ENCODE measurements at places on chromosomes 4 and X.

DNA sequence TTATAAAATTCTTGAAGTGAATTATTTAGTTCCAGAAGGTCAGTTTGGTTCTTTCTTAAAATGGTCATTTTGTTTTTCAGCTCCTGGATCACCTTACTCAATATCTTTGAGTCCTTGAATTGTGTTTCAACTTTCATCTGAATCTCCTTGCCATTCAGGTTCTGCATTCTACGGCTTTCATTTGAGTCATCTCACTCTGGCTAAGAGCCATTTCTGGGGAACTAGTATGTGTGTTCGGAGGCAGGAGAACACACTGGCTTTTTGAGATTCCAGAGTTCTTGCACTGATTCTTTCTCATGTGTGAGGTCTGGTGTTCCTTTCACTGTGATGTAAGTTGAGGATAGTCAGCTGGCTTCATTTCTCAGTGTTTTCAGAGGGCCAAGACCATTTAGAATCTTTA lies 708.4 kb upstream of the FRG1 start:
- no peak for DNase-seq

- DNase-seq: no peak
These were observed 32.2 kb upstream of the FAT1 start for GRCh38 chr4:186755550-186756519.

DNA sequence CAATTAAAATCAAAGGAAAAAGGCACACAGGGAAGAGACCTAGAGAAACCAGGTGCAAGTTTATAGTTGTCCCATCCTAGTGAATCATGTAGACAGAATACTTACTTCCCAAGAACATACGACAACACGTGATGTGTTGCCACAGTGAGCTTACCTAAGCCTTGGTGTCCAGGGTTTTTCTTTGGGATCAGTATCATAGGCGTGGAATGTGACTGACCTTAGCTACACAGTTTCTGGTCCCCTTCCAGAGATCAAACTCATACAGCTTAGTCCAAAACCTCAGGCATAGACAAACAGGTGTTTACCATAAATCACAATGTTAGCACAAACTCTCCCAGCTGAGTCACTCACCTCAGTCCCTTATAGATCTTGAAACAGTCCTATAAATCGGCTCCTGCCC lies 17.7 kb downstream of the SLC25A31 start:
- DNase-seq: no peak

GRCh38 chr4:16045687-16046086 lies 38.1 kb downstream of the PROM1 start:
- DNase-seq: no peak

- no peak for DNase-seq
These were observed 9.9 kb downstream of the ZNF157 start for GRCh38 chrX:47380268-47380667.

DNA sequence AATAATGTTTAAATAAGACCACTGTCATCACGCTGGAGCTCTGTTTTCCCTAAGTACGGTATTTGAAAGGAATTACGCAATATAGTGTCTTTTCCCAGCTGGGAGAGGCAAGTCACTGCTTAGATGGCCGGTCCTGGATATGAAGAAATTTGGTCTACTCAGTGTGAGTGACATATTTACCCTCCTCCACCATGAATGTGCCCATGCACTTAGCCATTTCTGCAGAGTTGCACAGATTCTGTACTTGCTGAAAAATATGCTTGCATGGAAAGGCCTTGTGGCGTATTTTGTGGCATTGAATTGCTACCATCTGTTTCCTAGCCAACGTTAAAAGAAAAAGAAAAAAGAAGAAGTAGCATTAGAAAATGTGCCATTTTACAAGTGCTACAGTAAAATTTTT lies 73.1 kb downstream of the ADGRL3 start:
- no peak for DNase-seq

GRCh38 chrX:154967603-154968002 lies 54.9 kb downstream of the F8 start:
- no peak for DNase-seq

DNA sequence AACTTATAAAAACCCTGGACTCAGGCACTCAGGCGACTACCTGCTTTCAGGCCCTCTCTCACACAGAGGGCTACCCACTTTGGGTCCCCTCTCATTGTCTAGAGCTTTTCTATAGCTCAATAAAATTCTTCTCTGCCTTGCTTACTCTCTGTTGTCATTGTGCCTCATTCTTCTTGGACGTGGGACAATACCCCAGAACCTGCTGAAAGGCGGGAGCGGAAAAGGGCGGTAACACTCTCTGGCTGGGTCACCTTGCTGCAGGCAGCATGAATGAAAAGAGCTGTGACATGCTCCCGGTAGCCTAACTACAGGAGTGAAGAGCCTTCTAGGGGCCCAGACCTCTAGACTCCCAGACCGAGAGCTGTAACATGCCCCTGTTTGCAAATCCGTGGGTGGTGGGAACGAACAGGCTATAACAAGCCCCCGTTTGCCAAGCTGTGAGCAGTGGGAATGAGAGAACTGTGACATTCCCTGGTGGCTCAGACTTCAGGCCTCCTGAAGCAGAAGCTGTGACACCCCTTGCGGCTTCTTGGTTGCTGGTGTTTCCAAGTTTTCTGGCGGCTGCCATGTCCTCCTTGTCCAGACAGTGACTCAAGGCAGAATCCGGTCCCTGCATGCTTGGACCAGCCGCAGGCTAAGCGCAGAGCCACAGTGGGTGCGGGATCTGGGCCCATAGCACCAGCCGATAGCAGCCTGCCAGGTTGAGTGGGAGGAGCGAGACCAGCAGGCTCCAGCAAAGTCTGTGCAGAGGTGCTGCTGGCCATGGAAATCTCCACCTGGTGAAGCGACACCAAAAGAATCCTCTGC lies 684.6 kb downstream of the ARAP2 start:
- no peak for DNase-seq

DNA sequence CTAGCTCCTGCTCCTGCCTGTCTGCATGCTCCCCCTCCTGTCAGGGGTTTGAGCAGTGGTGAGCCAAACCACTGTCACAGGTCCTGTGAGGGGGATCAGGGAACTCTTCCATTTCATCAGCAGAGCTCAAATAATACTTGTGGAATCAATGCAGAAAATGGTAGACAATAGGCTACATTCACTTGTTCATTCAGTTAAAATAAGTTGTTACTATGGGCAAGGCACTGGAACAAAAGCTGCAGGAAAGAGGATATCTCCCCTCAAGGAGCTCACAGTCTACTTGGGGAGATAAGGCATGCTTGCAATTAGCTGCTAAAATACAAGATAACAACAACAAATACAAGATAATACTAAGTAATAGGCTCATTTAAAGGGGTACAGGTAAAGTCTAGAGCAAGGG lies 117.1 kb downstream of the GPC3 start:
- DNase-seq: no peak

- peak; percentile 61 for DNase-seq
These were observed 25.0 kb downstream of the TACC3 start for GRCh38 chr4:1746265-1746691.

DNA sequence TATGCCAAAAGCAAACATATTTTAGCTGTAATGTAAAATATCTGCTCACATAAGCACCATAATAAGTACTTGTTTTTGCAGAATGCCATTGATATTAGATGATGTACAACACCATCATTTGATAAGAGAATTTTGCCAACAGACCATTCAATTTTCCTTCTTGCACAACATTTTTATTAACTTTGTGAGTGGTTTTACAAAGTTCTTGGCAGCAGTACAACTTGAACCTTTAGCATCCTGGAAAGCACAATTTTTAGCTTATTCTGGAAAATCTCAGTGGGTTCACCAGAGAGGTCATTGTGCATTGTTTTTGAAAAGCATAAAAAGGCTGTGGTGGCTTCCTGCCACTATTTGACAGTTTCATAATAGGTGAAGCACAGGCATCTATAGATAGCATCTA lies 26.4 kb upstream of the REPS2 start:
- DNase-seq: no peak

- DNase-seq: no peak
These were observed 36.8 kb upstream of the VBP1 start for GRCh38 chrX:155179346-155179997.

- DNase-seq: no peak
These were observed 15.3 kb downstream of the CCNG2 start for GRCh38 chr4:77172336-77172735.

- DNase-seq: no peak
These were observed 31.9 kb downstream of the ANAPC10 start for GRCh38 chr4:145066063-145066501.

DNA sequence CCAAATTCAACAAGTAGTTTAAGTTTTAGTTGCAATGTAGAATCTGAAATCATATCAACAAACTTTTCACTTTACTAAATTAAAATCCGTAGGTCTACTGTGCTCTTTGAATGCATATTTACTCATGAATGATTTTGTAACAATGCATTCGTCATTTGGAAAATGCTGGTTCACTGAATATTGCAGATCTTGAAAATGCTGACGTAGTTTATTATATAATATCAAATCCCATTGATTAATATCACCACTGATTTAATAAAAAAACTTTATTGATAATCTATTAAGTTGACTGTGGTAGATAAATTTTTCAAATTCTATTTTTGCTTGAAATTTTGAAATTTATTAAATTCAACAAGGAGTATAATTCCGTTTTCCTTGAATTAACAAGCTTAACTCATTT lies 540.0 kb downstream of the GRID2 start:
- DNase-seq: no peak

- DNase-seq: peak; percentile 60
These were observed 837 bp downstream of the NAT8L start for GRCh38 chr4:2059726-2060602.

GRCh38 chr4:43855283-43855682 lies 593.3 kb downstream of the KCTD8 start:
- DNase-seq: no peak

DNA sequence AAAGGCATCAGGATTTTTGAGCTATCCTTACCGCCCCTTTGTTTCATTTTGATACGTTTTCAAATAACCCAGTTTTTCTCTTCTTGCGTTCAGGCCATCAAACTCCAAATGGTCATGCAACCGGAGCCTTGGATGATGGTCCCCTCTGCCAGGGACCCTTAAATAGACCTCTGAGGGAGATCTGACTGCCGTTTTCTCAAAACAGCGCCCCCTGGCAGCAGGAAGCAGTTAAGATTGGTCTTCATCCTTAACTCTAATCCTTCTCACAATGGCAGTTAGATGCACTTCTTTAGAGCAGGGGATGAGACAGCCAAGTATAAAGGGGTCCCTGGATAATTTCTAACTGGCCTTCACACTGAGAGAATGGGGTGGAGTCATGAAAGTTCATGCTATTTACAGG lies 525.0 kb upstream of the SPANXN1 start:
- no peak for DNase-seq

GRCh38 chr4:161336016-161336530 lies 827.7 kb downstream of the FSTL5 start:
- DNase-seq: no peak

GRCh38 chr4:26124753-26125321 lies 196.0 kb upstream of the RBPJ start:
- no peak for DNase-seq

DNA sequence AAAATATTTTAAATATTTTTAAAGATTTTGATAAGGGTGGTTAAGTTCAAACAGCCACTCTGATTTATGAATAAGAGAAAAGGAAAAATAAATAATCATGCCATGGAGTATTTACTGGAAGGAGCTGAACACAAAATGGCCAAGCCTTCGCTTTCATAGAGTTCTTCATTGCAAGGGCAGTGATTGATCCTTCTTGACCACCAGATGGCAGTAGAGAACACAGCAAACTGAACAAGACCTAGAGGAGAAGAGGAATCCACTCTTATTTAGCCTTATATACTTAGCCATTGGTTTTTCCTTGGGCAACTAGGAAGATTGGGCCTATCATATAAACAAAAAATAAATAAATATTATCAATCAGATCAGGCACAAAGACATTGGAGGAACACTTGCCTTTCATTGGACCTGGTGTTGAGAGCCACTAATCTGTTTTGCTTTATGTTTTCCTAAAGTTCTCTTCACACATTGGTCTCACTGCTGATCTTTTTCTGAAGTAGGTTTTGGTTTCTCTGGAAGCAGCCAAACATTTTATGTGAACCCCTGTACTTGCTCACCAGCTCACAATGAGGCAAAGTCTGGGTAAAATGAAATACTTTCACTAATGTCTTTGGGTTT lies 58.1 kb upstream of the PARM1 start:
- DNase-seq: peak; percentile 70

DNA sequence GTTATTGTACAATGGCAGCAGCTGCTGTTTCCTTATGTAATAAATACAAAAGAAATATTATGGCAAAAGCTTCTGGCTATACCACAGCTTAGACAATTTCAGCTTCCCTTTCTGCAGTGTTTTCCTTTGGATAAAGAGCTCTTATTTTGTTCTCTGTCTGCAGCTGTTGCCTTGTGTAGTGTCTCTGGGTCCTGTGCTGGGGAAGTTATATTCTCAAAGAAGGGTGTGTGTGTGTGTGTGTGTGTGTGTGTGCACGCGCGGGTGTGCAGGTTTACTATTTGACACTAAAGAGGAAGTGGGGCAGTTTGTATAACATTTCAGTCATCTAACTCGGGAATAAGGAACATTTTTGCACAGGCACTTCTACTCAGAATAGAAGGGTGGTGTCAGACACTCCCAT lies 83.6 kb downstream of the REPS2 start:
- no peak for DNase-seq

DNA sequence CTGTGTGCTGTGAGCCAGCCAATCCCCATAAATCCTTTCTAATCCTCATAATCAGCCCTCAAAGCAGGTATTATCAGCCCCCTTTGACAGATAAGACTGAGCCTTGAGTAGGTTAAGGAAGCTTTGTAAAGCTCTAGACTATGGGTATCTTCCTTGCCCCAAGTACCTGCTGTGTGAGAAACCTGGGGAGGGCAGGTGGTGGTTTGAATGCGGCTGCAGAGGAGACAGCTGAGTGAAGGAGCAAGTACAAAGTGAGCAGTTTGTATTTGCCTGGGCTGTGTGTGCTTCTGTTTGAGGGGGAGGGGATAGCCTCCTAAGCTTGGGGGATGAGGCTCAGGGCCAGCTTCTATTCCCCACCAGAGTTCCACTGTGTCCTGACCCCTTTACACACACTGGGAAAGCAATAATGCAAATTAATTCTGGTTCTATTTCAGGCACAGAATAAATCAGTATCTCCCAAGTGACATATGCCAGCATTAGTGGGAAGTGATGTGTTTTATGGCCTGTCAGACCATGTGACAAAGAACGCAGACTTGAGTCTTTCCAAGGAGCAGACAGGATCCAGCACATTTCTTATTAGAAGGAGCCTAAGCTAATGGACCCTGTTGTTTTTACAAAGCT lies 63.5 kb downstream of the EVC start:
- DNase-seq: no peak

DNA sequence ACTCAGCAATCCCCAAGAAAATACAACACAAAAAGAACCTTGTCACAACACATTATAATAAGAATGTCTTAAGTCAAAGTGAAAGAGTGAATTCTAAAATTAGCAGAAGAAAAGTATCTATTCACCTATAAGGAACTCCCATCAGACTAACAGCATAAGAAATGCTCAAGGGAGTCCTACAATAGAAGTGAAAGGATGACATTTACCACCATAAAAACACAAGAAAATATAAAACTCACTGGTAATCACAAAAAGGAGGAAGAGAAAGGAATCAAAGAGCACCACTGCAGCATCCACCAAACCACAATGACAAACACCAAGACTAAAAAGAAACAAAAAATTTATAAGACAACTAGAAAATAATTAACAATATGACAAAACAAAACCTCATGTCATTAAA lies 257.0 kb upstream of the AGTR2 start:
- DNase-seq: no peak

- no peak for DNase-seq
These were observed 267.0 kb downstream of the FRMPD4 start for GRCh38 chrX:12405306-12405705.

Data from NCI-H146 (cell line).